Testis (tissue), 5 donors: ENCODE measurements at places on chromosomes 16 and 17.
A peak's percentile ranks its signal among the peaks of the same experiment; 100 is the strongest.

DNA sequence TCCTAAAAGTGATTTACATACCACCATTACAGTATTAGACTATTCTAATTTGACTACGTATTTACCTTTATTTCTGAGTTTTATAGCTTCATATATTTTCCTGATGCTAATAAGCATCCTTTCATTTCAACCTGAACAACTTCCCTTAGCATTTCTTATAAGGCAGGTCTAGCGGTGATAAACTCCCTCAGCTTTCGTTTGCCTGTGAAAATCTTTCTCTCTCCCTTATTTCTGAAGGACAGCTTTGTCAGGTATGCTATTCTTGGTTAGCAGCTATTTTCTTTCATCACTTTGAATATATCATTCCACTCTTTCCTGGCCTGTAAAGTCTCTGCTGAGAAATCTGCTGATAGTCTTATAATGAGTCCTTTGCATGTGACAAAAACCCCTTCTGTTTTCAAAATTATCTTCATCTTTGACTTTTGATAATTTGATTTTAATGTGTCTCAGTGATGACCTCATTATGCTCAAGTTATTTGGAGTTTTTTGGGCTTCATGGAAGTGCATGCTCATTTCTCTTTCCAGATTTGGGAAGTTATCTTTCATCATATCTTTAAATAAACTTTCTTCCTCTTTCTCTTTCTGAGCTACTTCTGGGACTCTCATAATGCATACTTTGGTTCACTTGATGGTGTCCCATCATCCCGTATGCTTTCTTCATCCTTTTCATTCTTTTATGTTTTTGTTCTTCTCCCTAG lies 285.4 kb upstream of the PMFBP1 start:
- no peak for DNase-seq

DNA sequence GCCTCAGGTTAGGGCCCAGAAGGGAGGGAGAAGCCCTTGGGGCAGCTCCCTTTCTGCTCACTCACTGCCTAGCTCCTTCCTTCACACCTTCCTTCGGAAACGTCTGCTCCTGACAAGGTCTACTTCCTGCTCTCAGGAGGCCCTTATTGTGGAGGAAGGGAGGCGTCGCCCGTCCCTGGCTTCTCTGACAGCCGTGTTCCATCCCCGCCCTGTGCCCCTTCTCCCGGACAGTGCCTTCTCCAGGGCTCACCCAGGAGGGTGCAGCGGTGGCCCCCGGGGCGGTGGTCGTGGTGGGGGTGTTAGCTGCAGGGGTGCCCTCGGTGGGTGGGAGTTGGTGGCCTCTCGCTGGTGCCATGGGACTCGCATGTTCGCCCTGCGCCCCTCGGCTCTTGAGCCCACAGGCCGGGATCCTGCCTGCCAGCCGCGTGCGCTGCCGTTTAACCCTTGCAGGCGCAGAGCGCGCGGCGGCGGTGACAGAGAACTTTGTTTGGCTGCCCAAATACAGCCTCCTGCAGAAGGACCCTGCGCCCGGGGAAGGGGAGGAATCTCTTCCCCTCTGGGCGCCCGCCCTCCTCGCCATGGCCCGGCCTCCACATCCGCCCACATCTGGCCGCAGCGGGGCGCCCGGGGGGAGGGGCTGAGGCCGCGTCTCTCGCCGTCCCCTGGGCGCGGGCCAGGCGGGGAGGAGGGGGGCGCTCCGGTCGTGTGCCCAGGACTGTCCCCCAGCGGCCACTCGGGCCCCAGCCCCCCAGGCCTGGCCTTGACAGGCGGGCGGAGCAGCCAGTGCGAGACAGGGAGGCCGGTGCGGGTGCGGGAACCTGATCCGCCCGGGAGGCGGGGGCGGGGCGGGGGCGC lies 231.9 kb downstream of the SEC14L1 start:
- DNase-seq = peak; percentile 88

DNA sequence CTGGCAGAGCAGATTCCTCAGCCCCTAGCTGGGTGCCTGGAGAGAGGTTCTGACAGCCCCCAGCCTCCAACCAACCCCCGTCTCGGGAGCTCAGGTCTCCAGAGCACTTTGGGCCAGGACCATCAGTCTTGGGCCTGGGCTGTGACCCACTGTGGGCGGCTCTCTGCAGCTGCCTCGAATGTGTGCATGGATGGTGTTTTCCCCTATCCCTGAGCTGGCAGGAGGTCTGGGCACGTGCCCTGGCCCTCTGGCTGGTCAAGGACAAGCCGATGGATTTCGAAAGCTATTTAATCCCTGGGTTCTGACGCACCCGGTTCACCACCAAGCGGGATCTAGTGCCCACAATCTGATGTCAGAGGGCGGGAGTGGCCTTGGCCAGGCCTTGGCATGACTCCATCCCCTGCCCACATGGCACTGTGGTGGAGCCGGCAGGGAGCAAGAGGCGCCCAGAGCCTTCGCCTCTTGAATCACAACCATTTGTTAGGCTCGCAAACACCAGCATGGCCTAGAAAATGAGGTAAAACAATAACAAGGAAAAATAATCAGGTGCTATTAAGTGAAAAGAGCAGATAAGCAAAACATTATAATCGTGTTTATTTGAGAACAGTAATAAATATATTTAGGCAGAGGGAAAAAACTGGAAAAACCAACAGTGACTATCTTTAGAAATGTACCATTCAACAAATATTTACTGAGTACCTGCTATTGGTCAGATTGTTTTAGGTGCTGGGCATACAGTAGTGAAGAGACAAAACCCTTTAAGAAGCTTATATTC lies 69.3 kb upstream of the TOB1 start:
- DNase-seq = peak; percentile 86

GRCh38 chr17:43694081-43694870 lies 32.6 kb upstream of the MEOX1 start:
- DNase-seq = peak; percentile 90

DNA sequence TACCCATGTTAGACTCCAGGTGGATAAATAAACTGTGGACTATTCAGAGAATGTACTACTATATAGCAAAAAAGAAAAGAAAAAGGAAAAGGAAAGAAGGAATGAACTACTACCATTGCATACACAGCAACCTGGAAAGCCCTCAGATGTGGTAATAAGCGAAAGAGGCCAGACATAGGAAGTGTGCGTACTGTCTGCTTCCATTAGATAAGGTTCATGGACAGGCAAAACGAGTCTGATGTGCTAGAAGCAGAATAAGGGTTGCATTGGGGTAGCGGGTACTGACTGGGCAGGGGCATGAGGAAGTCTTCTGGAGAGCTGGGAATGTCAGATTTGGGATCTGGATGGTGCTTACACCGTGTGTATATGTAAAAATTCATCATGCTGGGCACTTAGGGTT lies 21.8 kb downstream of the CLEC16A start:
- no peak for DNase-seq

- no peak for DNase-seq
These were observed 116.5 kb downstream of the SOCS1 start for GRCh38 chr16:11139326-11140097.

DNA sequence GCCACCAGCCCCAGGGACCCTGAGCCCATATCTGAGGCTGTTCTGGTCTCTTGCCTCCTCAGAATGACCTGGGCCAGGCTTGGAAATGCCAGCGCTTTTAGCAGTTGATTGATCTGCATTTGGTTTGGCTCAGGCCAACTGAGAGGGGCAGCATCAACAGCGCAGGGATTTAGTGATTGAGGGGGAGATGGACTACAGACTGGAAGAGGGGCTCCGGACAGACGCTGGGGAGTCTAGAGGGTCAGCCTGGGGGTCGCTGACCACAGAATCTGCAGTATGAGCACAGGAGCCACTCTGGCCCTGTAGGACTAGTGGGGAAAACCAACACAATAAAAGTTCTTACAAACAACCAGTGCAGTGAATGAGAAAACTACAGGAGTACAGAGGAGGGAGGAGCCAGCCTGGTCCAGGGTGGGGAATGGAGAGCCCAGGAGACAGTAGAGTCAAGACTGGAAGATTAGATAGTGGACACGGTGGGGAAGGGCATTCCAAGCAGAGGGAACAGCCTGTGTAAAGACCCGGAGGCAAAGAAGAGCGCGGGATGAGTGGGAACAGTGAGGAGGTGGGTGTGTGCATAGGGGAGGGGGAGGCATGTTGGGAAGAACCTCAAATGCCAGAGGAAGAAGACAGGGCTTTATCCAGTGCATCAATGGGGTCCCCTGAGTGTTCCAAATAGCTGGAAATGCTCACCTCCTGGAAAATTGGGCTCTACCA lies 128.9 kb downstream of the MRM1 start:
- no peak for DNase-seq

DNA sequence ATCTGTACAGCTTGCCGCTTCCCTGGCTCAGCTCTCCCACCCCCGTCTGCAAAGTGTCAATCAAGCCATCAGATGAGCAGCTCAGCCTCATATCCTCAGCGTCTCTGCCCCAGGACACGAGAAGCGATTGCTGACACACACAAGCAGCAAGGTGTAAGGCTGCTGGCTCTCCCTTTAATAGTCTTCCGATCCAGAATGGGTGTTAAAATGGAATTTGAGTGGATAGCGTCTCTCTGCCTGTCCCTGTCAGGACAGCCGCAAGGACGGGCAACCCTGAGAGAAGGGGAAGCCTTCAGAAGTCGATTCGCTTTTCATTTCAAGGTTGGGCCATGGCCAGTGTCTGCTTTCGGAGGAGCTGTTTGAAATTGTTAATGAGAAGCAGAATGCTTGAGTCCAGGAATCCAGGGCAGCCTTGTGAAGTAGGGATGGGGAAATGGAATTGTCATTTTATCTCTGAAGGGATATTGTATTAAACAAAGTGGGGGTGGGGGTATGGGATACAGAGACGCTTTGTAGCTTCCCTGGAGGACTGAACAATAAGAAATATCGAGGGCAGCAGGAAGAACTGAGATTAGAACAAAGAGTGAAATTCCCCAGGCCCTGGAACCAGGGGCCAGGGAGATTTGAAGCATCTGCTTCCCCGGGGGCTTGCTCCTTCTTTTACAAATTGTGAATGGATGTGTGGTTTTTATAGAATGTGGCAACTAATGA lies 4.7 kb upstream of the PIPOX start:
- no peak for DNase-seq

- DNase-seq = no peak
These were observed 30.5 kb downstream of the SMPD3 start for GRCh38 chr16:68417711-68418301.

- DNase-seq = peak; percentile 98
These were observed at the start of gene ZNF287 for GRCh38 chr17:16568541-16569357. Gene ZNF287, minus strand, starts transcription at chr17:16569204. Its CDS starts 1,473 bp downstream, at chr17:16567731.

DNA sequence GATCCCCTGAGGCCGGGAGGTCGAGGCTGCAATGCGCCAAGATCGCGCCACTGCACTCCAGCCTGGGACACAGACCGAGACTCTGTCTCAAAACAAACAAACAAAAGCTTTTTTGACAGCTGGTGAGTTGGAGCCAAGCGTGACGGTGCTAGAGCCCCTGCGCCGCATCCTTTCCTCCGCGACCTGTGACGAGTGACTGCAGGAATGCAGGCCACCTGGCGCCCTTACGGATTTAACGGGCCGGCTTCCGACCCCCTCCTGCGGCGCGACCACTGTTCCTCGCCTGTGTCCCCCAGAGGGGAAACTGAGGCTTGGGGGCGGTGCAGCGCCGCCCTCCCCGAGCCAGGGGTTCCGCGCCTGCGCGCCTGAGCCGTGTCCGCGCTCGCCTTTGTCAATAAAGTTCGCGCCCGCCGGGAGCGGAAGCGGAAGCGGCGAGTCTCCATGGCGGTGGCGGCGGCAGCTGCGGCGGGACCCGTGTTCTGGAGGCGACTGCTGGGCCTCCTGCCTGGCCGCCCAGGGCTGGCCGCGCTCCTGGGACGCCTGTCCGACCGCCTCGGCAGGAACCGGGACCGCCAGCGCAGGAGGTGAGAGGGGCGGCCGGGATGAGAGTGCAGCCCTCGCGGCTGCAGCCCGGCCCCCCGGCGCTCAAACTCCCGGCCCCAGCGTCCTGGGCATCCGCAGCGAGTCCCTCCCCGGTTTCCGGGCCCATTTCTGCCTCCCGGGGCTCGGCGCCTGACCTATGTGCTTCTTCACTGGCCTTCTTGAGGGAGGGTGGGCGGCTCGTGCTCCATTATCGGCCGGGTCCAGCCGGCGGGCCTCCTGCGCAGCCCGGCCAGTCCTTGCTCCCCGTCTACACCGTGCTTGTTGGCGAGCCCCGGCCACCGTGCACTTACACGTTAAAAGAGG lies at the start of gene PGS1:
Gene PGS1, plus strand, starts transcription at position 425 of the 906 bp plus-strand sequence. Its CDS starts 17 bp downstream, at position 442.
- DNase-seq = peak; percentile 85

DNA sequence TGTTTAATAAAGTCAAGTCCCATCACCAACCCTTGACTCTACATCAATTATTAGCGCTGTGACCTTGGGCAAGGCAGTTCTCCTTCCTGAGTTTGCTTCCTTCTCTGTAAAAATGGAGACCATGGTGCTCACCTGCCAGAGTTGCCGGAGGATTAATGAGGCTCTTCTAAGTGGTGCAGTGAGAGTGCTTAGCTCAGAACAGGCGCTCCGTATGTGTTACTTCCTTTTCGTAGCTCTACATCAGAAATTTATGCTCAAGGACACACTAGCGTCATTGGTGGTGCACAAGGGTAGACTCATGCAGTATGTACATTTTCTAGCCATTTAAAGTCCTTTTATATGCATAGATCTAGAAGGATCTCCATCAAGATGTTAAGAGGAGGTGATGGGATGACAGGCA lies 17.4 kb upstream of the CMIP start:
- no peak for DNase-seq

- peak; percentile 4 for DNase-seq
These were observed 44.5 kb downstream of the MEAK7 start for GRCh38 chr16:84459941-84460405.

DNA sequence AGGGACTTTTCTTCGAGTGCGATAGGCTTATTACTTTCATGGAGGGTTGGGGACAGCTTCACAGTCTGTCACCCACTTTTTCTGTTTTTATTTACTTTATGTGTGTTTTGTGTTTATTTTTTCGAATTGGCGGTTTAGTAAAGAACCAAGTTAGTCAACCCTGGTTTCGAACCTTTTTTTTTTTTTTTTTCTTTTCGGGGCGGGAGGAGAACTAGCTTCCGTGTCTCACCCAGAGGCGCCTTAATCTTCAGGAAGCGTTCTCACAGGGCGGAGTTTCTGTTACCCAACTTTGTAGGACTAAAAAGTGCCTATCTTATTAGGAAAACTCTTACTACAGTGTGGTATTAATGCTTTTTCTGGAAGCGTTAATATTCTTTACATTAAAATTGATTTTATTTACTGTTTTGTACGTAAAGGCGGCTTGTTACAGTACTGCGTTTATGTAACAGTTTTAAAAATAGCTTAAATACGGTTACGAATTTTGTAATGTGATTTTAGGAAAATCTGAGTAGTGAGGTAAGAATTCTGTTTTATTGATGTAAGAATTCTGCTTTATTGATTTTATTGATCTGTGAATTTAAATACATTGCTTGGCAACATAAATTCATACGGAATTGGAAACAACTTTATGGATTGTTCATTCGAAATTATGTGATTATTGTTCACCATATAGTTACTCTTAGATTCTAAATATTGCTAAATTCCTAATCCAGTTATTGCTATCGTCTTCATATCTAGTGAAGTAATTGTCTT lies 885 bp downstream of the ZNF207 start:
- DNase-seq = peak; percentile 47

DNA sequence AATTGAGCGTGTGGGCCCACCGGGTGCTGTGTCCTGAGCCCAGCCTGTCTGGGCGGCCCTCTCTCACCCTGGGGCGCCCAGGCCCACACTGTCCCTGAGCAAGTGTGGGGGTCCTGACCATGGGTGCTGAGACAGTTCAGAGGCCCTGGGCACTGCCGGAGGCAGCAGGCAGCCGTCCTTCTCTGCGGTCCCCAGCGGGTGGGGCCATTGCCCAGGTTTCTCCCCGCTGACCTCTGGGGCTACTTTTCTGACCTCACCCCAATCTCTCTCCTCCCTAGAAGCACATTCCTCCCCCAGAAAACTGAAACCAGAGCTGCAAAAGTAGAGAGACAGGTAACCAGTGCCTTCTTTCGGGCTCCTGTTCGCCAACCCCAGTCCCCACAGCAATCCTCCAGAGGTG lies 36.0 kb upstream of the PVALEF start:
- no peak for DNase-seq
